ENCODE measurements at places on chromosomes 16 and 17.

GRCh38 chr17:56499799-56500388 is 93.6 kb upstream of the NOG start:
- DNase-seq, result no peak

- no peak for DNase-seq
Observed at GRCh38 chr17:19753661-19754463, 5.8 kb upstream of the ALDH3A1 start.

- peak; percentile 77 for DNase-seq
Observed at GRCh38 chr17:74259667-74260524, 14.1 kb upstream of the DNAI2 start.

GRCh38 chr17:48724251-48725003 is 1.4 kb downstream of the PRAC2 start:
- DNase-seq, result peak; percentile 93

- no peak for DNase-seq
Observed at GRCh38 chr16:12580809-12581208, 222.9 kb downstream of the CPPED1 start.

- no peak for DNase-seq
Observed at GRCh38 chr16:88730632-88731607, 24.6 kb downstream of the CTU2 start.

- DNase-seq, result no peak
Observed at GRCh38 chr16:53358884-53359283, 75.4 kb upstream of the RBL2 start.

- DNase-seq, result no peak
Observed at GRCh38 chr17:56131431-56131830, 21.8 kb upstream of the ANKFN1 start.

- DNase-seq, result no peak
Observed at GRCh38 chr17:74172700-74173099, 30.8 kb upstream of the RPL38 start.

GRCh38 chr16:87150681-87151280 is 166.4 kb downstream of the C16orf95 start:
- no peak for DNase-seq

GRCh38 chr17:62648956-62649294 is 21.5 kb downstream of the MRC2 start:
- DNase-seq, result peak; percentile 53

- DNase-seq, result no peak
Observed at GRCh38 chr17:62650587-62650986, 23.1 kb downstream of the MRC2 start.

DNA sequence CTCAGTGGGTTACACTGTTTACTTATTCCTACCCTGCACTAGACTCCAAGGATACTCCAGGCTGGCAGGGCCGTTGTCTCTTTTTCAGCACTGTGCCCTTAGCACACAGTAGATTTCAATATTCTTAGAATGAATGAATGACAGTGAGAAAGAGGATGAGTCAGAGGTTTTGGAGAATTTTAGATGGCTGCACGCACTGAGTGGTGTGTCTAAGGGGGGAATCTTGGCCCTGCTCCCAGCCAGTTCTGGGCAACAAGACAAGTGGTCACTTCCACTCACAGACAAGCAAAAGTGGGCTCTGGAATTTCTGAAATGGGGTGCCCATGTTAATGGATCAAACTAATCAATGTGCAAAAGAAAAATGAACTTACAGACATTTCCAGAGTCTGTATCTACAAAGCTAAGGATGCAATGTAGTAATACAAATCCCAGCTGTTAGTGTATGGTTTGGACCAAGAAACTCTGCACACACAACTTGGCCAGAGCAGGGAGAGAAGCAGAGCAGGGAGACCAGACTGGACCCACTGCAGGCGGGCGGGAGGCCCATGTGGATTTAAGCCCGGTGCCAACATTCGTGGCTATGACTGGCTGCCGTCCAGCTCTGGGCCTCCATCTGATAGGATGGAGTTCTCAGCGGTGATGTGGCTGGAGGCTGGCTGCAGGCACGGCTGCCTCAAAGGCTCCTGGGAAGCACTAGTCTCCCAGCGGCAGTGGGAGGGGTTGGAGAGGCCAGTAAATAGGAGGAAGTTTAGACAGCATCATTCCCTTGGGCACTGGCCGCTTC is 95.6 kb upstream of the CDYL2 start:
- no peak for DNase-seq

GRCh38 chr17:53844491-53845107 is 21.9 kb downstream of the KIF2B start:
- DNase-seq, result no peak

DNA sequence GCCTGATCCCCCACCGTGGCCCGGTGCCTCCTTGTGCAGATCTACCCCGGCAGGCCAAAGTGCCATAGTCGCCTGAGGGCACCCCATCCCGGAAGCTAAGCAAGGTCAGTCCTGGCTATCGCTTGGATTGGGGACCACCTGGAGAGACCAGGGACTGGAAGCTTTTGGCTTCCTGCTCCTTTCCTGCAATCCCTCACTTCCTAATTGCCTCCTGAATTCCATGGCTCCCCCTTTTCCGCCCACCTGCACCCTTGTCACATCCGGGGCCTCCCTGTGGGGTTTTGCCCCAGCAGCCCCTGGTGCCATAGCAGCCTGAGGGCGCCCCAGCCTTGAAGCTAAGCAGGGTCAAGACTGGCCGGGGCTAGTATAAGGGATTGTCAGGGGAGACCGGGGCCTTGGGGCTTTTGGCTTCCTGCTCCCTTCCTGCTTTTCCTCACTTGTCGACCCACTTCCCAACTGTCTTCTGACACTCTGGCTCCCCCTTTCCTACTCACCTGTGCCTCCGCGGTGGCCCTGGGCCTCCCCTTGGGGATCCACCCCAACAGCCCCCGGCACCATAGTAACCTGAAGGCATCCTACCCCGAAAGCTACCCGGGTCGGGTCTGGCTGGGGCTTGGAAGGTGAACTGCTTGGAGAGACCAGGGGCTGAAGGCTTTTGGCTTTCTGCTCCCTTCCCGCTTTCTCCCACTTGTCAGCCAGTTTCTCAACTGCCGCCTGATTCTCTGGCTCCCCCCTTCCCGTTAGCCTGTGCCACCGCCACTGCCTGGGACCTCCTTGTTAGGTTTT is 2293.6 kb downstream of the TP53TG3F start:
- no peak for DNase-seq

DNA sequence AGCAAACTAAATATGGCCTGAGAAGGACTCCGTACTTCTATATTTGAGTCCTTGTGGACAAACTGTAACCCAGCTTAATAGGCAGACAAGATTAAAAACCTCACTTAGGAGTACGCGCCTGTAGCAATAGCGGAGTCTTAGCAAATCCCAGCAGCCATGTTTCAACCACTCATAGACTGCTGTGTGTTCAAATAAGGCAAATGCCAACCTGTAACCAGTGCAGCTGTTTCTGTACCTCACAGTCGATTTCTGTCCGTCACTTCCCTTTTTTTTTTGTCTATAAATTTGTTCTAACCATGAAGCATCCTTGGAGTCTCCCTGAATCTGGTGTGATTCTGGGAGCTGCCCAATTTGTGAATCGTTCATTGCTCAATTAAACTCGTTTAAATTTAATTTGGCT is 30.2 kb downstream of the TANC2 start:
- DNase-seq, result no peak

- no peak for DNase-seq
Observed at GRCh38 chr16:13483121-13483520, 436.8 kb upstream of the ERCC4 start.

DNA sequence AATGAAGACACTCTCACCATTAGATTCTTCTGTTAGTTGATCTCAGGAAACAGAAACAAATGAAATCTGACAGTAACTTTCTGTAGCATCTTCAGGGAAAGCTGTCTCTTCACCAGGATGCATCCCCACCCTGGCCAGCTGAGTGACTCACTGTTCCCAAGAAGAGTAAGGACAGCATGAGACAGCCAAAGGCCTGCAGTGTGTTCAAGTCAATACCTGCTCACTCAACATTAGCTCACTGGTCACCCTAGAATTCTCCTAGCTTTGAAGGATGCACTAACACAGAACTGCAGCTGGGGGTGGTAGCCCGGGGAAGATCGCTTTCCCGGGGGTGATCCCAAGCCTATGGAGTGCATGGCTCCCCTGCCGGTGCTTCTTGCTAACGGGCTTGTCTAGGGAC is 28.2 kb upstream of the CLEC18B start:
- peak; percentile 68 for DNase-seq

DNA sequence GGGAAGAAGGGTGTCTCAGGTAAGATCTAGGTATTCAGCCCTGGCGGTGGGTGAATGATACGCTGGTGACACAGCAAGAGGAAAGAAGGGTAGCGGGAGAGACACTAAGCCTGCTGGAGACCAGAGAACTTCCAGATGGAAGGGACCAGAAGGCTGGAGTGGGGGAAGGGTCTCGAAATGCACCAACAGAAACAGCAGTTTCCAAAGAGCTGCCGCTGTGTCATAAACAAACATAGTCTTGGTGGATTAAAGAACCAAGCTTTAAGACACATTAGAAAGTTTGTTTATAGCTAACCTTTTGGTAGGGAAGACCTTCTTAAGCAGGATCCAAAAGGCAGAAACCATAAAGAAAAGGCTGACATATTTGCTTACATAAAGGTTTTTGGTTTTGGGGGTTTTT is 20.9 kb downstream of the TRPV3 start:
- peak; percentile 51 for DNase-seq

DNA sequence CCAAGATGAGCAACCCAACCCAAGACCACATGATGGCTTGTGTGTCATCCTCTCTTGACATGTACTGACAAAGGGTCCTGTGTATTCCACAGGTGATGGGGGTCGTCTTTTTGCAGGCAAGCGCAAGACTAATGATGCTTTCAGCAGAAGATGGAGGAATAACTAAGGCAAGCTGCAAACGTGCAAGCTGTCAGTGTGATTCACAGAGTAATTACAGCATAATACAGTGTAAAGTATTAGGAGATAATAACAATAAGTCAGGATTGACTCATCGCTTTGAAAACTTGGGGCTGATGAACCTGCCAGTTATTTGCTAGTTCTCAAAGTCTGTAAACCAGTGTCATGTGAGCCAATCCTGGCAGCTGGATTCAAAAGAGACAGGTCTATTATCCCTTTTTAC is 41.6 kb upstream of the ASIC2 start:
- DNase-seq, result no peak

DNA sequence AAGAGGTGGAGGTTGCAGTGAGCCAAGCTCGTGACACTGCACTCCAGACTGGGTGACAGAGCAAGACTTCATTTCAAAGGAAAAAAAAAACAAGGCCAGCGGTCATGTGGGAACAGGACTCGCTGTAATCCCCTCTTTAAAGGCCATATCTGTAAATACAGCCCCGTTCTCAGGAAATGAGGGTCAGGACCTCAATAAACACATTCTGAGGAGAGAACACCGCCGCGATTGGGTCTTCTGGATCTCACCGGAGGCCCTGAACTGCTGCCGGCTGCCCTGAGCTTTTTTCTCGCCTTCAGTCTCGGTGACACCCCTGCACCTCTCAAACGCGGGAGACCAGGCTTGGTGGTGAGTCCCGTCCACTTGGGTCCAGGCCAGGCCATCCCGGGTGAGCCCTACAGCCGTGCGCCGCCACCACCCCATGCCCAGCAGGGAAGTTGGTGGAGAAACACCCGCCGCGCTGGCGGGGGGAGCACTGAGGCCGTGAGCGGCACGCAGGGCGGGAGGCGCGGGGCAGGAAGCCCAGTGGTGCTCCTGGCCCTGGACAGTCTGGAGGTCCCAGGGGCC is 28.4 kb downstream of the SLC25A10 start:
- DNase-seq, result peak; percentile 56

DNA sequence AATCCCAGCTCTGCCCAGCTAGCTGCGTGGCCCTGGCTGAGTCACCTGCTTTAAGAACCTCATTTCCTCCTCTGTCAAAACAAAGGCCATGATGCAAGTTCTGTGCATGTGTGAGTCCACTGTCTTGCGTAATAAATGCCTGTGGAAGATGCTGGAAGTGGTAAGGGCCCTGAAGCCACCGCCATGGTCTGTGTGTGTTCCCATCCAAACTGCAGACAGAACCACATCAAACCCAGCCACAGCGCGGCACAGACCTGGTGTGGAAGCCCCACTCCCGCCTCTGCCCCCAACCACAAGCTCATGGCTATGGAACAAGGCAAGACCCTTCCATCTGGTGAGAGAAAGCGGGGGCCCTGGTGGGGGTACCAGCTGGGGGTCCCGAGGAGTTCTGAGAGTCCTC is 26.0 kb downstream of the NECAB2 start:
- DNase-seq, result no peak

GRCh38 chr17:1906662-1907101 is 76.9 kb downstream of the RPA1 start:
- peak; percentile 82 for DNase-seq

DNA sequence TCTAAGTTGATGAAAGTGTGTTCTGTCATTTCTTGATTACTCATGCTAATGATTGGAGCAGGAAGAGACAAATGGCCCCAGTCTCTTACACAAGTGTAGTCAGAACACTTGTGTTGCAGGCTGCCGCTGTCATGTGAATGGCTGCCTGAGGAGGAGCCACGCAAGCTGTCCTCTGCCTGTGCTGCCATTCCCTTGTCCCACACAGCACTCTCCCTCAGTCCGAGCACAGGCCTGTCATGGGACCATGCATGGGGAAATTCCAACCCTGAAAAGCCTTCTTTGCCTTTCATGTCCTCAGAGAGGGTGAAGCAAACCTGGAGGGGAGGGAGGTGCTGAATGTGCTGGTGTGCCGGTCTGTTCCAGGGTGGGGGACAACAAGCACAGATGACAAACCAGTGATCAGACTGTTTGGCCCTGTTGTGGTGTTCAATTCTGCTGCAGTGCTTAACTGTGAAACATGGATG is 109.4 kb downstream of the MRTFB start:
- DNase-seq, result peak; percentile 73

DNA sequence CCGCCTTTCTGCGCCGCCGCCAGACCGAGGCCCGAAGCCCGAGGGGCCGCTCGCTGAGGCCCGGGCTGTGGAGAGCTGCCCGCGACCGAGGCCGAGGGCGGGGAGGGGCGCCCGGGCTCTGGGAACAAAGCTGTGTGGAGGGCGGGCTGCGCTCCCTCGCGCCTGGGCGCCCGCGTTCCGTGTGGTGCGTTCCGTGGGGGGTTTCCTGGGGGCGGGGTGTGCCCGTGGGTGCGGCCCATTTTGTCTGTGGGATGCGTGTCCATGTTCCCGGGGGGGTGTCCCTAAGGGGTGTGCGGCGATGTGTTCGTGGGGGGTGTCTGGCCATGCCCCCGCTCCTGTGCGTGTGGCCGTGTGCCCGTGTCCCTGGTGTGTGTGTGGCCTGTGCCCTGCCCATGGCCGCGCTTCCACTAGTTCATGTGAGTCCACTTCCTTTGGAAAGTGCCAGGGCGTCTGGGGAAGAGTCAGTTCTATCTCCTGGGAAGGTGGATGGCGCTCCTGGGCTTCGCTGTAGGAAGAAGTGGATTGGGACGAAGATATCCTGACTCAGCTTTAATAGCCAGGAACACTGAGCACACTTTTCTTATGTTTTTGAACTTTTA is 520 bp downstream of the JPT2 start:
- no peak for DNase-seq

Measured in islet precursor cell (in vitro differentiated cells).